ENCODE measurements at places on chromosomes 6 and 20.

GRCh38 chr6:27286141-27286540 is 25.9 kb downstream of the POM121L2 start:
- no peak for DNase-seq

DNA sequence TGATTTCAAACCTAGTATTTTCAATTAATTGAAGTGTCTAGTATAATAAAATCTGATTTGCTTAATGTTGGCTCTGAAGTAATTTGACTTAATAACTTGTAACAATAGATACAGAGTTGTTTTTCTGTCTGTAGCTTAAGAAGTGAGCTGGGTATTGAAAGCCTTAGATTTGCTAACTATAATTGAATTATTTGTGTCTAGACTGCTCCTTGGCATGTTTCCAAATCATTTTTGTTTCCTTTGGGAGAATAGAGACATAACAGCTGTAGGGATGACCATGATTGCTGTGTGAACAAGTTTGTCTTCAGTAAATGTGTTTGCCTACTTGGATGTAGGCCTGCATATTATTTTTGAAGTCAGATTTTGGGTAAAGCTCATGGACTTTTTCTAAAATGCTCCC is 115.4 kb downstream of the SCAF8 start:
- no peak for DNase-seq

GRCh38 chr20:38842026-38842425 is 36.5 kb downstream of the PPP1R16B start:
- no peak for DNase-seq

GRCh38 chr6:99575544-99576227 is 7.2 kb upstream of the CCNC start:
- DNase-seq, result no peak

DNA sequence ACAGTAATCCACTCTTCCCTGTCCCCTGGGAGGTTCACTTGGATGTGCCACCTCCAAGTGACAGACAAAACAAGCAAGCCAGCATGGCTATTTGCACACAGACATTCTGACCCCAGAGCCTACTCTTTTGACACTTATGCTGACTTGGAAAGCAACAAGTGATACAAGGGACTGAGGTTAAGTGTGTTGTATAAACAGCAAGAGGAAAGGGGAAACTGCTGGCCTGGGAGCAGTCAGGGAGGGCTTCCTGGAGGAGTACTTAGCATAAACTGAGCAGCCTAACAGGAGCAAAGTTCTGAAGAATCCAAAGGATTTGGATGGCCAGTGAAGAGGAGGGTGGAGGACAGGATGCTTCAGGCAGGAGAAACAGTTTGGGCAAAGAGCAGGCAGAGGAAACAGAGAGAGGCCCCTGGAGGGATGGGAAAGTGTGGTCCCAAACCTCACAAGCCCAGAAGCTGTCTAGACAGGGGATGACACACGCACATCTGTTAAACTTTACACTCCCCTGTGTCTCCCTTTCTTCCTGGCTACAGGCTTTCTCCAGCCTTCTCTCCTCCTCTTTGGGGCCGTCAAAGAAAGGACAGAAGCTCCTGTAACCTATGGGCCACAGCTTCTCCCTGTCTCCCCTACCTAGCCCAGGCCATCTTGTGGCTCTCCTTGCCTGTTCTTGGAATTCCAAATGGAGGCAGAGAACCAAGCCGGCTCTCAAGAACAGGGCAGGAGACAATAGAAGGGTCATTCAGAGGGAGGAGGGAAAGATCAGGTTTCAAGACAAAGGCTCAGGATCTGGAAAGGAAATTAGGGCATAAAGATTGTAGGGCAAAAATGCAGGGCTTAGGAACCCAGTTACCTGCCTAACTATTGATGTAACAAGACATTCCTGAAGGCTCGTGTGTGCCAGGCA is 19.3 kb downstream of the SULF2 start:
- DNase-seq, result no peak

- DNase-seq, result no peak
Measured at GRCh38 chr6:163944897-163945296, 530.4 kb downstream of the QKI start.

GRCh38 chr6:109008537-109009235 is 86.0 kb downstream of the SESN1 start:
- no peak for DNase-seq

DNA sequence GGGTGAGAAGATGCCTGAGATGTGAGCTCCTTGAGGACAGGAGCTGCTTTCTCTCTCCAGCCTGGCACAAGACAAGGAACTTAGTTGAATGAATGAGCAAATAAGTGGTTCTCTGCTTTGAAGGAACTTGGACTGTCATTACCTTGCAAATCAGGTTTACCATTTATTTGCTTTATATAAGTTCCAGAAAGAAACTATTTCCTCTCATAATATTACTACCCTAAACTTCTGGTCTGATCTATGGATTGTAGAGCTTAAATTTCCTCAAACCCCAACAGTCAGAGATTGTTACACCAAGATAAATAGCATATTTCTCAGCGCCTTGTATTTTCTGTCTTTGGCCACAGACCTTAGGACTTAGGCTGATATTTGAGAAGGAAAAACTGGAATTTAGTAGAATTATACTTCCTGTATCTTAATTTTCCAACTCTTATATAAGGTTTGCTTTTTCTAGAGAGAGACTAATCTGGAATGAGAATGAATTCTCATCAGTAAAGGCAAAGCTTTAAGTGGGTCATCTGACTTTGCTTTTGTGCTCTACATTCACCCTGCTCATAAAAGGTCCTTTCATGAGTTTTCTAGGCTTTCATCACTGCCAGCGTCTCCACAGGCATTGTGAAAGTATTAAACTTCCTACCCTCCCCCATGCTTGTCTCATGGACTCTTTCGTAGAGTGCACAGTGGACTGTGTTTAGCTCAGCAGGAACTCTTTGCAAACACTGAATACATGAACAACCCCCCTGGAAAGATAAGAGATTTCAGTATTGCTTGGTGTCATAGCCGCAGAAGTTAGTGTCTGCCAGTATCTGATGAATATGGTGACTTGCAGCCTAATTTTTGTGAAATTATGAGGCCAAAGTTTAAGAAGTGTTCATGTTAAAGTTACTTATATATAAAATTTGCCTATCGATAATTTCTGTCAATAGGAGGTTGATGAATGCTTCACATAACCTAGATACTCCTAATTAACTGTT is 74.0 kb downstream of the PTPRA start:
- DNase-seq, result no peak

- no peak for DNase-seq
Measured at GRCh38 chr20:30985386-30985785, 272.1 kb upstream of the DEFB115 start.

- DNase-seq, result no peak
Measured at GRCh38 chr6:111207141-111207858, 120.0 kb downstream of the SLC16A10 start.

GRCh38 chr20:48766961-48767960 is 60.5 kb downstream of the PREX1 start:
- no peak for DNase-seq

DNA sequence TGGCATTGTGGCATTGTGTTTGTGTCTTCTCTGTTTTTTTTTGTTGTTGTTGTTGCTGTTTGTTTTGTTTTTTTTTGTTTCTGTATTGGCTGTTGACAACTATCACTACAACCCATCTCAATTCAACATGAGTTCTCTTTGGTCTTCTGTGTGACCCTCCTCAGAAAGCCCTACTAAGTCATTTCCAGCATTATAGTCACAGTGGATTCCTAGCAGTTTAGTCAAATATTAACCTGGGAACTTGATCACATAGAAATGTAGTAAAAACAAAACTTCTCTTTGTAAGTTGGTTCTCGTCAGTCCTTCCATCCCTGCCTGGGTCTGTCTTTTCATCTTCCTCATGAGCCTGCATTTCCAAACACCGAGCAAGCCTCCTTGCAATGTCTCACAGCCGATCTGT is 16.8 kb downstream of the SLC17A2 start:
- no peak for DNase-seq

- DNase-seq, result no peak
Measured at GRCh38 chr20:32858189-32858588, 534 bp upstream of the EFCAB8 start.

- DNase-seq, result no peak
Measured at GRCh38 chr6:13495112-13495776, 7.8 kb upstream of the GFOD1 start.

- no peak for DNase-seq
Measured at GRCh38 chr6:18393698-18394097, 6.5 kb downstream of the RNF144B start.

GRCh38 chr20:43513372-43513930 is 6.0 kb downstream of the L3MBTL1 start:
- no peak for DNase-seq

GRCh38 chr6:7051780-7052442 is 55.9 kb upstream of the RREB1 start:
- no peak for DNase-seq

GRCh38 chr6:118808793-118809638 is 84.9 kb upstream of the ASF1A start:
- DNase-seq, result no peak

DNA sequence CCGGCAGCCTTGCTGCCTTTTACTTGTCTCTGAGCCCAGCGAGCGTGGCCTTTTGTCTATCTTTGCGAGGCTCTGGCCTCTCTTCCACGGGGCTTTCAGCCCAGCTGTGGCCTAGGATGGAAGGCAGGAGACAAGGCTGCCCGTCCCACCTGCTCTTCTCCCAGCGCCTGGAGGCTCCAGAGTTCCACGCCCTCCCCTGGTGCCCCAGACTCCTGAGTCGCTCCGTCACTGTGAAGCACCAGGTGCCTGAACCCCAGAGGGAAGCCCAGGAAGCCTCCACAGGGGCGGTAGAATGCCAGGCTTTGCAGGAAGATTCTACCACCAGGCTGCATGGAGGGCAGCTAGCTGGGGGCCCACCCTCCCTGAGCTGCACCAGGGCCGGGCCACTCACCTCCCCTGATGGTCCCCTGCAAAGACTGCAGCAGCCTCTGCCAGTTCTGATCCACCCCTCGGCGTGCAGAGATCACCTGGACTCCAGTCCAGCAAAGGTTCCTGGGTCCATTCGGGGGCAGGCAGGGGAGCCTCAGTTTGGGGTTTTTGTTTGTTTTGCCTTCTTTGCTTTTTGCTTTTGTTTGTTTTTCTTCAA is 384.6 kb downstream of the CDH4 start:
- no peak for DNase-seq

DNA sequence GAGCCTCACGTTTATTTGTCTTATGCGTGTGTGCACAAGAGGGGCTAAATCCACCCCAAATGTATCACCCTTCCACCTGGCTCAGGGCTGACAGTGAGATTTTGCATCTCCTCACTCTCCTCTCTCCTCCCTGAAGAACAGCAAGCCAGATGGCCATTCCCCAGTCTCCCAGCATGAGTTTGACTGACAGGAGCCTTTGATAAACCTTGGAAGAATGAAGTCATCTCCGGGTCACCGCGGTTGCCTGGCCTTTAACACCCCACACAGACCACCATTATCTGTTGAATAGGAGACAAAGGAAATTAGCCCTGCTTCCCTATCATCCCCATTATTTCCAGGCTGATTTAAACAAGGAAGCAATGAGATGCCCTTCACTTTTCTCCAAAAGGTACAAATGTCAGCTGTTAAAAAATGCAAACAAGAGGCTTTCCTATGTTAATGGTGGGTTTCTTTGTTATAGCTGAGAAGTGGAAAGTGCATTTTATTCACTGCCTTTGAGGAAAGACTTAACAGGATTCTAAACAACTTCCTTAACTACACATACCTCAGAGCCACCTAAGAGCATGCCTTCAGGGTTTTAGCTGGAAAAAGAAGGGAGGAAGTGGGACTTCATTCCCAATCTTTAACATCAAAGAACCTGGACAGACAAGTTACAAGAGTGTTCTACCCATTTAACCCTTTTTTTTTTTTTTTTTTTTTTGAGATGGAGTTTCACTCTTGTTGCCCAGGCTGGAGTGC is 524.8 kb upstream of the ID4 start:
- no peak for DNase-seq

- no peak for DNase-seq
Measured at GRCh38 chr6:36610956-36611336, 16.8 kb downstream of the SRSF3 start.

DNA sequence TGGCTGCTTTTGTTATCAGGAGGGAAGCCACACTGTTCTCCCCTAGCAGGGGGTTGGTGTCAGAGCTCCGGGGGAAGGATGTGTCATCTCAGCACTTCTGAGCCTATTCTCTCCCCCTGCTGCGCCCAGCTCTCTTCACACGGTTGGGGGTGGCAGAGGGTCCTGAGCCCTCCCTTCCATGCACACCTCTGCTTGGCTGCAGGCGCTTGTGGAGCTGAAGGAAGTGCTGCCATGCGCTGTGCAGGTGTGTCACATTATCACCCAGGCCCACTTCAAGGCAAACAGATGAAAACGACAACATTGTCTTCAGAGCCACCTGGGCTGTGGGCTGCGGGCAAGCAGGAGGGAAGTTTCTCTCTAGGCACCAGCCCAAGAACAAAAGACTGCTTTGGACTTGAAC is 263.4 kb downstream of the BMP7 start:
- DNase-seq, result no peak

GRCh38 chr20:64121586-64121985 is 14.2 kb upstream of the NPBWR2 start:
- DNase-seq, result no peak

DNA sequence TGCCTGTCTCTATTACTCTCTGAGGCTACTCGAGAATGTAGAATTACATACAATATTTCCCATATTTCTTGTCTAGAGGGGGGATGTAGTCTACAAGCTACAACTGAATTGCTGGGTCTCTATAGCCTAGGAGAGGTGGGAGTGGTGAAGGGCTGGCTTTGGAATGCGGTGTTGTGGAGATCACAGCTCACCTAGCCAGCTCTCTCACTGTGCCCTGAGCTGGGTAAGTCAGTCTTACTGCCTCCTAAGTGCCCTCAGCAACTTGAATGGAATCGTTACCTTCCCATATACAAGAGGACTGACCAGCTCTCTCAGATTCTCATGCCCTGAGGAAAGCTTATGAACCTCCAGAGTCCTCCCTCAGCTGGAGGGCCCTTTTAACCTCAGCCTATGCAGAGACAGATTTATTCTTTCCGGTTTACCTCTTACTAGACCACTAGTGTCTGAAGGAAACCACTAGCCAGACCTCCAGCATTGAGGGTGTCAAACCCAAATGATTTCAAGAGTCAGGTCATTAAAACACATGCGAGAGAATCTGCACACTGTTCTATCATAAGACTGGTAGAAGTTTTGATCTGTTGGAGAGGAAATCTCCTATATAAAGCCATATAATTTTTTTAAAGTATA is 20.6 kb downstream of the VIP start:
- no peak for DNase-seq

DNA sequence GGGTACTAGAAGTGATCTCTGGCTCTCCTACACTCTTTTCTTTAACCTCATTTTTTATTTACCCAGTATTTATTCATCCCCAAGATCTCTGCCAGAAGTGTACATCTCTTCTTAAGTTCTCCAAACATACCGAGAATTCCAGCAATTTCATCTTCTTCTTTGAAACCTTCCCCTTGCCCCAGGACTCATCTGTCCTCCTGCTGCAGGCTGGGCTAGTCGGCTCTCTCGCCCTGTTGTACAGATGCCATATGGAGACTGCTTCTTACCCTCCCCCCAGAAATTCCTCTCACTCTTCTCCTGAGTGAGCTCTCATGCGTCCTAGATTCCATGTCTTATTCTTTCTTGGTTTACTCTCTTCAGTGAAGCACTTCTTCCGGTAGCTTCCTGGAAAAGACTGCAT is 21.9 kb upstream of the PNRC1 start:
- DNase-seq, result no peak

- DNase-seq, result no peak
Measured at GRCh38 chr6:89284963-89285735, 29.9 kb downstream of the GABRR2 start.

GRCh38 chr6:158142789-158143188 is 25.3 kb downstream of the SERAC1 start:
- DNase-seq, result no peak

- DNase-seq, result no peak
Measured at GRCh38 chr20:1430004-1430451, 36.6 kb downstream of the NSFL1C start.

- DNase-seq, result no peak
Measured at GRCh38 chr6:131379948-131380347, 193.1 kb upstream of the ARG1 start.
